HFF-Myc (cell line): ENCODE measurements at places on chromosomes 6 and 20.

GRCh38 chr6:145405006-145405551 lies 330.2 kb downstream of the EPM2A start:
- no peak for DNase-seq

- no peak for DNase-seq
Measured at GRCh38 chr6:105409734-105410133, 6.9 kb upstream of the PREP start.

GRCh38 chr6:68572525-68572924 lies 62.6 kb upstream of the ADGRB3 start:
- DNase-seq, result no peak

DNA sequence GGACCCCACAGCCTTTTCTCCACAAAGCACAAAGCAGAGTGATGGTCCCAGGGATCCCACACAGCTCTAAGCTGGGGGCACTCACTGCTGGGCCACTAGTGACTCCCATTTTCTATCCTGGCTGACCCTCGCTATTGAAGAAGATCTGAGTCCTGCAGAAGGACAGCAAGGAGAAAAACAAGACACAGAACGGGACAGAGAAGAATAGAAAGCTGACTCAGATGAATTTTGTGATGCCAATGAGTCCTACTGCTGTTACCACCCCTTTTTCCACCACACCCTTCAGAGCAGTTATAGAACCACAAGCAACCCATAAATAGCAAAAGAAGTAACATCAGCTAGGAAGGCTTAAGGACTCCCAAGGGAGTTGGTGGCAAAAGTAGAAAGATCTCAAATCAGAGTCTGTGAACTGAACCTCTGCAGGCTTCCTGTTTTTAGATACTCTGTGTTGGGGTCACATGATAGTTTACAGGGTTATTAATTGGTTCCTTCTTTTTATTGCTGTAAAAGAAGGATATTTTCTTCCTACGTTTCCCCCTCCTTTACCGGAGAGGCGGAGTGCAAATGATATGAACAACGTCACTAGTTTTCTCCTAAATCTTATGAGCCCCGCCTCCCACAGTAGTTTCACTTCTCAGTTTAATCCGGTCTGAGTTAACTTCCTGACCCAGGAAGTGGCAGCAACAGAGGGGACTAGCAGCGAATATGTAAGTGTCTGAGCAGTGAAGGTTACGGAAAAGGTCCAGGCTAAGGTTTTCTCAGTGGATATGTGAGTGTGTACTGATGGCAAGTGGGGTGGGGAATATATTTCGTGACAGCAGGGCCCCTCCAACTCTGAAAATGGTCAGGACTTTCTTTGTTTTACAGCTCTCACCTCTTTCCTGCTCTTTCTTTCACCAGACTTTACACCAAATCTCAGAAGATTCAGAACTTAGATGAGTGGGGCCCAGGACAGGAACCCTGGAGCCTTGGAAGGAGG lies at the start of gene TRIM38:
TRIM38 (plus strand) TSS at position 654 of the 979 bp plus-strand sequence. CDS start 3,721 bp downstream, outside the sequence.
- peak; percentile 90 for DNase-seq

GRCh38 chr6:131303338-131303930 lies 168.2 kb downstream of the AKAP7 start:
- no peak for DNase-seq

DNA sequence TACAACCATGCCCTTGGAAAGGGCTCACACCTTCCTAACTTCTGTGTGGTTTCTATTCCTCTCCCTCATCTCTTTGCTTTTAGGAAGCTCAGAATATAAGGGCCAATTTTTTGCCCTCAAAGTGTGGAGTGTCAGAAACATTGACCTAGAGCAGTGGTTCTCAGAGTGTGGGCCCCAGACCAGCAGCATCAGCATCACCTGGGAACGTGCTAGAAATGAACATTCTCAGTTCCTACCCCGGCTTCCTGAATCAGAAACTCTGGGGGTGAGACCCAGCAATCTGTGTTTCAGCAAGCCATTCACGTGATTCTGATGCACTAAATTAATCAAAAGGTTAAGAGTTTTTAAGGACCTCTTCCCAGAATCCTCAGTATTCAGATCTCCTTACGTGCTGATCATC lies 47.9 kb upstream of the IL17A start:
- DNase-seq, result no peak

- no peak for DNase-seq
Measured at GRCh38 chr20:25150016-25150415, 45.5 kb upstream of the ENTPD6 start.

GRCh38 chr6:79466207-79466834 lies 70.9 kb downstream of the LCA5 start:
- DNase-seq, result no peak

GRCh38 chr6:137550535-137550934 lies 56.3 kb upstream of the OLIG3 start:
- no peak for DNase-seq

GRCh38 chr6:7402716-7403115 lies 13.1 kb downstream of the RIOK1 start:
- DNase-seq, result no peak

DNA sequence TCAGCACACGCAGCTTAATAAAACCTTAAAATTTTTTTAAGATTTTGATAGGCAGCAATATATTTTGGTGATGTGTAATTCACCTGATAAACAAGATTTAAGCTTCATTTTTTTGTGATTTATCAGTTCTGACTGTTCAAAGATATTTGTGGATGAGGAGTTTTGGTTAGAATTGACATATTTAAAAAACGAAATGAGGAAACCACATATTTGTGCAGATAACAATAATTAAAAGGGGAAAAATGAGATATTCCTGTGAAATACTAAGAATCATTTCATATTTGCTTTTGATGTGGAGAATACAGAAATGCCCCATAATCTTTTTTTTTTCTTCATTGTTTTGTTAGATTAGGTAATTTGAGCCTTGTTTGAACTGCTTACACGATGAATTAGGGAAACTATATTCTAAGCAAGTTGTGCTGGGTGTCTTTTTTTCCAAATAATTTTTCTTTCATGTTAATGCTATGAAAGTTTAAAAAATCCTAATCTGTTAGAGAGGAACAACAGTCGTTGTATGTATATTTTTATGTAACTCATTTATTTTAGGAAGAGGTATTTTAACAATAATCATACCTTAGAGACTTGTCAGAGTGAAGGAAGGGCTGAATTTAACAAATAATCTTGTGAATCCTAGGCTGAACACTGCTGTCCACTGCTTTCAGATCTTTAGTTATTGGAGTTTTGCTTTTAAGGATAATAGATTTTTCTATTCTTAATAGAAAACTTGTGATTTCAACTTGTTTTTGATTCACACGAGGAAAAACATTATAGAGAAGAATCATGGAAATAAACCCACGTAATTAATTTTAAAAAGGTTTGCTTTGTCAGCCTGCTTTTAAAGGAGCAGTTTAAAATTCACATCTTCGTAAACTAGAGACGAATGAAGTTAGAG lies 4.0 kb downstream of the ARID1B start:
- DNase-seq, result no peak

GRCh38 chr6:150668900-150669302 lies 69.2 kb downstream of the PLEKHG1 start:
- DNase-seq, result no peak

GRCh38 chr20:34254979-34255378 lies 13.8 kb downstream of the ASIP start:
- no peak for DNase-seq

GRCh38 chr20:46206025-46206424 lies 87.9 kb downstream of the CD40 start:
- DNase-seq, result peak; percentile 31

- DNase-seq, result no peak
Measured at GRCh38 chr6:108838101-108838717, 10.0 kb upstream of the ARMC2 start.

DNA sequence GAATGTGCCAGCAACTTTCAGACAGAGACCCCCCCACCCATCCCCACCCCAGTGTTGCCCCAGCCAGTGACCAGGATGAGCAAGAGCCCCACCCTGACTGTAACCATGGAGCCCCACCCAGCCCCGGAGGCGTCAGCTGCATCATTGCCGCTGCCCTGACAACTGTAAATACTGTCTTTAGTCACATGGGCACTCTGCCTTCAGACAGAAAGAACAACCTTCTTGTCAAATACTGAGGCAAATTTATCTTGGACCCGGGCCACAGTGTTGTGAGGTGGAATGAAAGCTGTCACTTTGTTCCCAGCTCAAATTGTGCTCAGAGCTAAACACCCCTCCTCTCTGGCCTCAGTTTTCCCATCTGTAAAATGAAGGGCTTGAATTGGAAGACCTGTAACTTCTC lies 23.7 kb downstream of the MOCS3 start:
- no peak for DNase-seq
